NCI-H526 treated with DMSO at 0.1 percent for 48 hours (cell line): ENCODE measurements at places on chromosomes 1 and 21.

DNA sequence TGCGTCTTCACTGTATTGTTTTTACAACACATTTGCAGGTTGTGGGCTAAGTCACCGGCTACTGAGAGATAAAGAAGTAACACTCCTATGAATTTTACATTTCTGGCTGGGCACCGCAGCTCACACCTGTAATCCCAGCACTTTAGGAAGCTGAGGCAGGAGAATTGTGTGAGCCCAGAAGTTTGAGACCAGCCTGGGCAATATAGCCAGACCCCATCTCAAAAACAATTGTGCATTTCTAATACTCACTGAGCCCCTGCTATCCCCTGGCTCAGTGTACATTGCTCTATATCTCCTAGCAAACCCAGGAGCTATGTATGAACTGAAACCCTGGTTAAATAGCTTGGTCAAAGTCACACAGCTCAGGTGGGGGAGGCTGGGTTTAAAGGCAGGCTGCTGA is 108.7 kb downstream of the ZNF281 start:
- no peak for DNase-seq

DNA sequence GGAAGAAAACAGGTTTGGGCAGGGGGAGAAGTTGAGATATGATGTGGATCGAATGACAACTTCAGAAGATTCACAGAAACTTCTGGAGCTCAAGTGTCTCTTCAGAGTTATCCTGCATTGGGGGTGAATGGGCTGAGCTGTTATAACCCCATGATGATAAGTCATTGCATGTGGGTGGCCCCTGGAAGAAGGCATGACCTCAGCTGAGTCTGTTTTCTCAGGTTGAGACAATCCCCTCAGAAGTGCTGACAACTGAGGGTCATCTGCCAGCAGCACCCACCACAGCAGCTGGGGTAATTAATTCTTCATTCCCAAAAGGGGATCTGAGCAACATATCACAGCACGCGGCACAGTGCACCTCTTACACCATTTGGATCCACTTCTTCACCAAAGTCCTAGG is 138.6 kb upstream of the CAMK1G start:
- no peak for DNase-seq

GRCh38 chr1:226606311-226607267 is 58.0 kb downstream of the STUM start:
- DNase-seq, result peak; percentile 19

GRCh38 chr1:1116701-1117468 is 996 bp upstream of the C1orf159 start:
- no peak for DNase-seq

DNA sequence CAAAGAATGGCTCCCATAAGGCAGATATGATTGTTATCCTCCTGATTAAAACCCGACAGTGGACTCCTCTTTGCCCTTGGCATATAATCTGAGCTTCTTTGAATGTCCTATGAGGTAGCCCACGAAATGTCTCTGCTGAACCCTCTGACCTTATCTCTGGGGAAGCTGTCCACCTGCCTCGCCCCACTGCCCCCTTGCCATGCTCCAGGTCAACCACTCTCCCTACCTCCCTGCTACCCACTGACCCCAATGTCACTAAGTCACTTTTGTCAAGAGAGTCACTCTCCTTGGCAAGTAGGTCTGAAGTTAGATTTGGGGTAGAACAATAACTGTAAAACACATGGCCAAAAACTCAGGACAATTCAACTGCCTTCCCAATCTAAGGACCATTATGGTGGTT is 54.5 kb downstream of the UTP25 start:
- no peak for DNase-seq

- DNase-seq, result peak; percentile 25
Measured at GRCh38 chr1:109136766-109137165, 22.9 kb downstream of the ELAPOR1 start.

GRCh38 chr1:224700918-224701531 is 84.9 kb downstream of the CNIH3 start:
- no peak for DNase-seq
